ENCODE measurements at places on chromosomes 5 and 9.

- DNase-seq, result no peak
Observed at GRCh38 chr9:20312732-20313131, 309.6 kb downstream of the MLLT3 start.

DNA sequence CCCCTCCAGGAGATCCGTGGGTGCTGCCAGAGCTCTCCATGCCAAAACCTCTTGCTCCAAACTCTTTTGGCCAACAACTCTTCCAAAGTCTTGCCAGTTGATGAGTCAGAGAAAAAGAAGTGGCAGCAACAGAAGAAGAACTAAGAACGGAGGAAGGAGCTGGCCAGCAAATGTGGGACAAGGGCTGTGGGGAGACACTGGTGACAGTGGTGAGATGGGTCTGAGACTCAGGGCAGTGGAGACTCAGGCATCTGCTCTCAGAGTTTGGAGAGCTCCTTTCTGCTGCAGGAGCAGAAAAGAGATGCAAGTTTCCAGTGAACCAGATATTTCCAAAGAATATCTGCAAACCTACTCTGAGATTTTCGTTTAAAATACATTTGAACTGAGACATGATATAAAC, 92.3 kb upstream of the SEMA6A start:
- no peak for DNase-seq

GRCh38 chr5:78953092-78953800, 31.9 kb downstream of the ARSB start:
- DNase-seq, result no peak

DNA sequence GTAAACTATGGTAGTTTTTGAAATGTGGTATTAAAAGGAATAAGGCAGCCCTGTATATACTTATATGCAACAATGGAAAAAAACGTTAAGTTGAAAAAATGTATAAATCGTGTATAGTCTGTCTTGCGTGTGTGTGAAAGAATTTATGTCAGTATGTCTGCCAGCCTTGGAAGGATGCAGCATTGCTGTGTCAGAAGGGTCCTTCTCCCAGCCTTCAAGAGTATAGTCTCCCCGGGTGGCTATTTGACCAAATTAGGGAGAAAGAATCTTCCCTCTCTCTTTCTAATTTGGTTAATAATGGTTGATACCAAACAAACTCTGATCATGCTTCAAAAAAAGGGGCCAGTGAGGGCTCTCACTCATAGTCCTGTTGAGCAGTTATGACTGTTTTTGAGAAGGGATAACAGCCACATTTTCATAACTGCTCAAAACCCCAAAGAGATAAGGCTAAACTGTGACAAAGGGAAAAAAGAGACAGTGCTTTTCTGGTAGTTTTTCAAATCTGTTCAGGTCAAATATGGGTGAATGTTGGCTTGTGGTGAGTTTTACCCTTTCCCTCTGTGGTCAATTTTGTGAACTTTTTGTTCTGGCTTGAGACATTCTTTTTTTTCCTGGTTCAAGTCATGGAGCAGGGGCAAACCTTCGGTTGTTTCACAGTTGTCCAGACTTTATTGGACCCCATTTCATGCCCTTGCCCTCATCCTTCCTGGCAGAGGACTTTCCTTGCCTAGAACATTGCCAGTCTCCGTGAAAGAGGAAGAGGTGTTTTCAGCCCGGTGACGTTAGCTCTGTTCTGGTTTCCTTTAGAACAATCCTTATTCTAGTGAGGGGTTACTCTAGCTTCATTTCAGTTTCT, 21.0 kb downstream of the SNX30 start:
- no peak for DNase-seq

GRCh38 chr9:110143485-110143884, 64.5 kb downstream of the C9orf152 start:
- DNase-seq, result no peak

DNA sequence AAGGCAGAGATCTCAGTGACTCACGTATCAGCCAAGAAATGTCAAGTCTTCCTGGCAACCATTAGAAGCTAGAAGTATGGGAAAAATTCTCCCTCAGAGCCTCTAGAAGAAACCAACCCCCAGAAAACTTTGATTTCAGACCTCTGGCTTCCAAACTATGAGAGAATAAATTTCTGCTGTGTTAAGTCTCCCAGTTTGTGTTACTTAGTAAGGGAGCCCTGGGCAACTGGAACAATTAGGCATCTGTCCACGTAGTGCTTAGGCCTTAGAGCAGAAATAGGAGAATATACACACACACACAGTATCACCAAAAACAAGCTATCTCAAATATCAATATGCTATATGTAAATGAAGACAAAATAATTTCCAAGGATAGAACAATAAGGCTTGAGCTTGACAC, 894.8 kb upstream of the CDH10 start:
- DNase-seq, result no peak

GRCh38 chr5:560792-561166, 36.5 kb upstream of the SLC9A3 start:
- DNase-seq, result no peak
